NAMALWA (cell line): ENCODE measurements at places on chromosomes 16 and 17.

DNA sequence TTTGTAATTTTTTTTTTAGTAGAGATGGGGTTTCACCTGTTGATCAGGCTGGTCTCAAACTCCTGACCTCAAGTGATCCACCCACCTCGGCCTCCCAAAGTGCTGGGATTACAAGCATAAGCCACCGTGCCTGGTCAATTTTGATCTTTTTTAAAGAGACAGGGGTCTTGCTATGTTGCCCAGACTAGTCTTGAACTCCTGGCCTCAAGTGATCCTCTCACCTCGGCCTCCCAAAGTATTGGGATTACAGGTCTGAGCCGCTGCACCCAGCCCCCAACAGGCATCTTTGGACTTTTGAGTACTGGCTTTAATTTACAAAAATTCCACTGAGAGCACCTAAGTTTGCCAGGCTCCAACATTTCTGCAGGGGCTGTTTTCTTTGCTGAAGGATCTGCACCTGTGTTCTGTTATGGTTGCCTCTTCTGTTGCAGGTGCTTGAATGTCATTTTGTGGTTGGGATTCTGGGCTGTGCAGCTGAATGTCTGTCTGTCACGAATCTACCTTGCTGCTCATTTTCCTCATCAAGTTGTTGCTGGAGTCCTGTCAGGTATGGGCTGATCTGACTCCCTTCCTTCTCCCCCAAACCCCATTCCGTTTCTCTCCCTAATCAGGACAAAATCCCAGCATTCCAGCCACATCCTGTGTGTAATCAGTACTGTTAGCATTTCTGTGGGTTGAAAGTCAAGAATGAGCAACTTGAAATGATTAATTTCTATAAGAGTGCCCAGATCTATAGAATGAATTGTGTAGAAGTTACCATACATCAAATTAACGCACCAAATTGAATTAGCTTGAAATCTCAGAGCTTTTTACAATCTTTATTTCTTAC is 8.5 kb downstream of the G6PC1 start:
- DNase-seq = peak; percentile 51

DNA sequence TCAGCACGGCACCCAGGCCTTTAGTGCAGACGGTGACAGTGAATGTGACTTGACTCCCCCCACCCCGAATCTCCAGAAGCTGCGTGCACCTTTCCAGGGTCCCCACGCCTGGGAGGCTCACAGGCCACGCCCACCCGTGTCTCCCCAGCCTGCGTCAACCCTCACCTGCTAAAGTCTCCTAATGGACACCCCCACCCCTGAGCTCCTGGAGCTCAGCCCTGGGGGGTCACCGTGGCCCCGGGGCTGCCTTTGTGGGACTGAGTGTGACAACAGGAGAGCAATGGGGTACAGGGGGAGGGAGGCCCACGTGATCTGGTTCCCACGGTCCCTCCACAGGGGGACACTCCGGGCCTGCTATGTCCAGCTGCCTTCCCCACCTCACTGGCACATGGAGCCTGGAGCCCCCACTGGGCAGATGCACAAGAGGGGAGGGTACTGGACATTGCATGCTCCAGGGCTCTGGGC is 7.4 kb upstream of the FASN start:
- DNase-seq = no peak

- DNase-seq = no peak
Observed at GRCh38 chr17:7789131-7789530, 44.9 kb upstream of the KDM6B start.

- no peak for DNase-seq
Observed at GRCh38 chr17:78868391-78868790, 27.8 kb upstream of the USP36 start.

DNA sequence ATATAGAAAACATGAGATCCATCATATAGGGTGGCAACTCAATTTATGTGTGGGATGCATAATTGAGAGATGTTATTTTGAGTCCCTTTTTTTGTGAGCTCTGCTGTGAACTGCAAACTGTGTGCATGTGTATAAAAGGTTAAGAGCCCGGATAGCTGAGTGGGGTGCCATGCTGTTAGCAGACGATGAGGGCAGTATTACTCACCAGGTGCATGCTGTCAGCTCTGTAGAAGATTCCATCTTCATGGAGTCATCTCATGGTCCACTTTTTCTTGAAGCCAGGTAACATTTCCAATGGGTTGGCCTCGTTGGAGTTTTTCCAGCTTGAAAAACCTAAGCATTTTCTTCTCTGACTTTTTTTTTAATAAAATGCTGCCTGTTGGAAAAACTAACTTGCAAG is 43.0 kb upstream of the RHBDL3 start:
- no peak for DNase-seq

- peak; percentile 37 for DNase-seq
Observed at GRCh38 chr16:24728891-24729242, 584 bp upstream of the TNRC6A start.

- DNase-seq = peak; percentile 54
Observed at GRCh38 chr16:67372664-67373063, 20.6 kb downstream of the TPPP3 start.

DNA sequence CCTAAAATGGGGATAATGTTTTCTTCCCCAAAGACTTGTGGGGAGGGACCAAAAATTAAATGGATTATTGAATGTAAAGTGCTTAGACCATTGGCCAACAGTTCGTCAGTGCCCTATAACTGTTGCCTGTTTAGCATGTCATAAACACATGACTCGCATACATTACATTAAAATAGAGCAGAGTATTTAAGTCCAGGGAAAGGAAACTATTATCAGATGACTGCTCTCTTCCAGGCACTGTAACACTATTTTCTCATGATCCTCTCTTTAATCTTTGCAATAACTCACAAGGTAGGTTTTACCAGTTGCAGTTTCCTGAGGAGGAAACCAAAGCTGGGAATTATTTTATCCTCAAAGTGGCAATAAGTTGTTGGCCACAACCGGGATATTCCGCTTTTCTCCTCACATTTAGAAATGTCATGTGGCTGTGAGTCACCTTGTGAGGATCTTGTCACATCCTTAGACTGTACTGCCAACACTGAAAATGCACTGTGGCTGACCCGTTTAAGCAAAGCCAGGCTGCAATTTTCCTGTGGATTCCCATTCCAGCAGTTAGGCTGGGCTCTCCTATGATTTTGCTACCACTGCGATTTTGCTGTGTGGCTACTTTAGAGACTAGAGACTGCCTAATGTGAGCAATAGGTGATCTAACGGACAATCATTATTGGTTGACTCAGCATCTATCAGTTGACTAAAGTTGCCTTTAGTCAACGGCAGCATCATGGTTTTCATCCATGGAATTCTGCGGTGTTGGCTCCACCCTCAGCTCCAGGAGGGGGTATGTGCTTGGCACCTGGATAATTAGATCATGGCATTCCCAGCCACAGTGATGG is 58.3 kb upstream of the DHX40 start:
- no peak for DNase-seq

- DNase-seq = no peak
Observed at GRCh38 chr17:8064561-8065019, 22.9 kb downstream of the ALOX12B start.

DNA sequence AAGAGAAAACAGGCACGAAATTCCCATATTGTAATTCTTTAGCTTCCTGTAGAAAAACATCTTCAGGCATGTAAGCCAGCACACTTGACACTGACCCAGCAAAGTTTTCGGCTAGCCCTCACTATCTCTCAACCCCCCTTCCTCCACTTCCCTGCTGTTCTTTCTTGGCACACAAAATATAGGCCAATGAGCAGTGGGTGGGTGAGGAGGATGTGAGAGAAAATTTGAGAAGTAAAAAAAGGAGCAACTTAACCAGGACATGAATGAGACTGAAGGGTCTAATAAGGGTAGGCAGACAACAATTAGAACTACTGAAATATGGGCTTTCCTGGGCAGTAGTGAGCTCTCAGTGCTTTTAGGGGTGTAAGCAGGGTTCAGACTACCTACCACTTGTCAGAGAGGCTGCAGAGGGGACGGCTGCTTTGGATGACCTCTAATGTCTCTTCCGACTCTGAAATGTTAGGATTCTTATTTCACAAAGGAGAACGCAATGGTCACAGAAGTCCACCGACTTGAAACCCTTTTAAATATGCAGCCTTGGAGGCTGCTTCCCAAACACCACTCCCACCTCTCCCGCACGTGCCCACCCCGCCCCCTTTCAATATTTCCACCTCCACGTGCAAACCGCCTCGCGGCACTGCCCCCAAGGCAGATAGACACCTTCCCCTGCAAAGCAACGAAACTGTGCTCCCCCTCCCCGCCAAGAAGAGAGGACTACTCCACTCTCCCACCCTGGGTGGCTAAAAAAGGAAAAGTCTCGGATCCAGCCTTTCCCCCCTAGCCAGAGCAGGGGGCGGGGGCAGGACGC is 889 bp downstream of the MBTD1 start:
- DNase-seq = peak; percentile 61

DNA sequence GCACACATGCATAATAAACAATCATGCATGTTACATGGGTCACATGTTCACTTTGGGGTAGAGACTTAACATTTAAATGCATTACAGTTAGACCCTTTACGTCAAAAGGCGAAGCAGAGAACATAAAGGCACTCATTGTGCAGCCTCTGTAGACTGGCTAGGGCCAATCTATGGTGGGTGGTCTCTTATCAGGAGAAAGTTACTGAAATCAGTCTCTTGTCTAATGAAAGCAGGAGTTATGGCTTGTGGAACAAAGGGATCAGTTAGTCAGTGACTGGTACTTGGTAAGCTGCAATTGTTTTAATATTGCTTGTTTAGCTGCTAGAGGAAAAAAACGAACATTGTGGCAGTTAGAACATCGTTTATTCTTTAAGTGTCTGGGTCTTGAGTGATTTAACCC is 1.4 kb upstream of the CNEP1R1 start:
- DNase-seq = no peak

DNA sequence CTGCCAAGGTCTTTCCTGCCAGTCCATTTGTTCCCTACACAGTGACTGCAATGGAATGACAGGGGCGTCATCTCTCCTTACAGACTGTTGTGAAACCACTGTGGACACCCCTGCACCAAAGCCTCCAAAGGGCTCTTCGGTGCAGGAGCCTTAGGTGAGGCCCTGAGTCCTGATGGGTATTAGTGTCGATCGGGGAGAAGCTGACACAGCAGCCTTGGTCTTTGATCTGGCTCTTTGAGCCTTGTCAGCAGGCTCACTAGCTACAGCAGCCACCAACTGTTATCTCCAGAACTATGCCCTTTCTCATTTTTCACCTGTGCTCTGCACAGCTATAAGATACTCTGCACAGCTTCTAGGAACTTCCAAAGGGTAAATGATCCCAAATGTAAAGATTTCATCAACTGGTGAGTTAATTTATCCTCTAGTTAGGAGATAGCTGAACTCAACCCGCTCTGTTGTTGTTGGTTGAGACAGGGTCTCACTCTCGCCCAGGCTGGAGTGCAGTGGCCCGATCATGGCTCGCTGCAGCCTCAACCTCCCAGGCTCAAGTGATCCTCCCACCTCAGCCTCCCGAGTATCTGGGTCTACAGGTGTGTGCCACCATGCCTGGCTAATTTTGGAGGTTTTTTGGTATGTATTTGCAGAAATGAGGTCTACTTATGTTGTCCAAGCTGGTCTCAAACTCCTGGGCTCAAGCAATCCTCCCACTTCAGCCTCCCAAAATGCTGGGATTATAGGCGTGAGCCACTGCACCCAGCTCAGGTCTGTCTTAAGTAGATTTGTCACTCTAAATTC is 19.7 kb downstream of the G6PC1 start:
- no peak for DNase-seq
